ENCODE measurements at places on chromosomes 4 and X. TPM values are rescaled to one million over a fixed set of nuclear protein-coding genes. Genes with fewer than 3 reads are reported as not detected.

MAGEE2 gene
- 0.27 TPM for total RNA-seq

ZNF157 gene
- total RNA-seq, result 0.35 TPM

USO1 gene
- 187 TPM for total RNA-seq

ADGRL3 gene
- 40.7 TPM for total RNA-seq

SMIM31 gene
- total RNA-seq, result not detected

ANKRD50 gene
- 64.7 TPM for total RNA-seq

TMSB15C gene
- 5.3 TPM for total RNA-seq

OPN1MW2 gene
- not detected for total RNA-seq

TENM3 gene
- total RNA-seq, result 32.9 TPM

- no peaks in the 10 kb centered on the region for H3K36me3 ChIP-seq
- H3K4me3 ChIP-seq, result no peak overlapping the region
- H3K27me3 ChIP-seq, result peaks cover 19% of the 10 kb centered on the region
- DNase-seq, result no peak
- H3K4me1 ChIP-seq, result no peaks in the 10 kb centered on the region
Observed at GRCh38 chrX:45517090-45517973, 316.7 kb upstream of the DIPK2B start.

- no peak for DNase-seq
- H3K27me3 ChIP-seq, result no peaks in the 10 kb centered on the region
- no peak overlapping the region for H3K27ac ChIP-seq
- no peaks in the 10 kb centered on the region for H3K36me3 ChIP-seq
- H3K4me1 ChIP-seq, result peaks cover 2% of the 10 kb centered on the region
Observed at GRCh38 chr4:175779081-175779620, 32.9 kb downstream of the GPM6A start.

GRCh38 chr4:99815597-99816011 lies 1.0 kb upstream of the DAPP1 start:
- no peaks in the 10 kb centered on the region for H3K27me3 ChIP-seq
- H3K27ac ChIP-seq, result no peak overlapping the region
- H3K36me3 ChIP-seq, result no peaks in the 10 kb centered on the region
- H3K4me3 ChIP-seq, result no peak overlapping the region

GRCh38 chrX:133699023-133699728 lies 283.9 kb upstream of the GPC4 start:
- no peak overlapping the region for H3K27ac ChIP-seq
- H3K36me3 ChIP-seq, result no peaks in the 10 kb centered on the region
- DNase-seq, result no peak
- H3K4me1 ChIP-seq, result no peaks in the 10 kb centered on the region
- H3K27me3 ChIP-seq, result peaks cover 8% of the 10 kb centered on the region

GRCh38 chr4:86452924-86453531 lies 93.2 kb upstream of the MAPK10 start:
- no peak overlapping the region for H3K4me3 ChIP-seq
- H3K27ac ChIP-seq, result no peak overlapping the region
- DNase-seq, result peak; percentile 12
- H3K36me3 ChIP-seq, result no peaks in the 10 kb centered on the region
- no peaks in the 10 kb centered on the region for H3K4me1 ChIP-seq
- no peaks in the 10 kb centered on the region for H3K27me3 ChIP-seq

DNA sequence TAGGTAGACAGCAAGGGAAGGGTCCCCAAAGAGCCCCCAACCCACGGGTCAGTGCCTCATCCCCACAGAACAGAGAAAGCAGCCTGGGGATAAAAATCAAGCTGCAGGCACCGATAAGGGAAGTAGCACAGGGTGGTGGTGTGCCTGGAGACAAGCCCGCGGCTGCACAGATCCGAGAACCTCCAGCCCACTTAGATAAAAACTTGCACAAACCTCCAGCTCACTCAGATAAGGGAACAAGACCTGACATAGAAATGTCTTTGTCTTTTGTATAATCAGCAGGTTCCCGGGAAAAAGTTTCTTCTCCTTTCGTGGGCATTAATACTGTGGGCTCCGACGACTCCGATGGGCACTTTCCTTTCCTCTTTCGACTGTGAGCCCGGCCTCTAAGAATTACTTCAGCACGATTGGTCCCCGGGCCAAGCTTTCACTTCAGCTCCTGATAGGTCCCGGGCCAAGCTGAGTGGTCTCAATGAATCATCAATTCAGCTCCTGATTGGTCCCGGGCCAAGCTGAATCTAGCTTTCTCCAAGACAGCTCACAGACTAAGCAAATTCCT lies 32.4 kb downstream of the PRDX4 start:
- H3K4me3 ChIP-seq, result no peak overlapping the region
- peaks cover 16% of the 10 kb centered on the region for H3K36me3 ChIP-seq
- peak; percentile 20 for DNase-seq
- no peaks in the 10 kb centered on the region for H3K4me1 ChIP-seq

GRCh38 chr4:25609976-25610375 lies 45.7 kb upstream of the SLC34A2 start:
- no peak for DNase-seq
- no peak overlapping the region for H3K4me3 ChIP-seq
- H3K27me3 ChIP-seq, result no peaks in the 10 kb centered on the region
- H3K4me1 ChIP-seq, result no peaks in the 10 kb centered on the region
- H3K36me3 ChIP-seq, result no peaks in the 10 kb centered on the region

GRCh38 chr4:6405397-6405706 lies 67.1 kb downstream of the PPP2R2C start:
- no peak overlapping the region for H3K27ac ChIP-seq
- peaks cover 50% of the 10 kb centered on the region for H3K27me3 ChIP-seq
- no peaks in the 10 kb centered on the region for H3K4me1 ChIP-seq
- H3K4me3 ChIP-seq, result no peak overlapping the region
- H3K36me3 ChIP-seq, result no peaks in the 10 kb centered on the region

- H3K4me1 ChIP-seq, result no peaks in the 10 kb centered on the region
- H3K36me3 ChIP-seq, result no peaks in the 10 kb centered on the region
- H3K4me3 ChIP-seq, result no peak overlapping the region
- H3K27me3 ChIP-seq, result peaks cover 4% of the 10 kb centered on the region
- DNase-seq, result no peak
Observed at GRCh38 chrX:46617906-46618305, 44.3 kb downstream of the CHST7 start.

All from muscle of leg (tissue), 16 donors.